Smooth muscle cell of bladder (primary cell): ENCODE measurements at places on chromosomes 11 and 22. TPM values are rescaled to one million over a fixed set of nuclear protein-coding genes. Genes with fewer than 3 reads are reported as not detected.

H19 gene
- 1.7 and 64.3 TPM in 2 replicates for total RNA-seq

AAMDC gene
- total RNA-seq, result 46.1 TPM in 2 replicates

SLC22A9 gene
- not detected in 2 replicates for total RNA-seq

WNT7B gene
- total RNA-seq, result not detected in 2 replicates

DBX1 gene
- total RNA-seq, result not detected in 2 replicates

OR6T1 gene
- total RNA-seq, result not detected in 2 replicates

HBD gene
- not detected in 2 replicates for total RNA-seq

C11orf86 gene
- 0.28 TPM in 2 replicates for total RNA-seq
